ENCODE measurements at places on chromosomes 5 and 9.

- DNase-seq: no peak
Observed at GRCh38 chr5:54828151-54828550, 157.2 kb downstream of the ESM1 start.

DNA sequence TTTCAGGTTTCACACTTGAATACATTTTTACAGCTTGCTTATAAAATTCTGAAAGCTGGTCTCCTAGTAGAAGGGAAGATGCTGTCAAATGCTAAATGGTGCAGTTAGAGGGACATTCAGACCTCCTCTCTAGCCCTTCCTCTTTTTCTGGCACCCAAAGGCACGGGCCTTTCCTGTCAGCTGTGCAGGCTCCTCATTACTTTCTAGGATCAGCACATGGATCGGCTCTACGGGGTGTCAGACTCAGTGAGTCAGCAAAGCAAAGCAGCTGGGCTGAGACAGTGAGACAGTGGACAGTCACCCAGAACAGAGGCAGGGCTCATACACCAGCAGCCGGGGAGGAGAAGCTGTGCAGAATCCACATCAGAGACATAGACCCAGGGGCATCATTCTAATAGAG, 80.0 kb upstream of the TNC start:
- DNase-seq: peak; percentile 43

DNA sequence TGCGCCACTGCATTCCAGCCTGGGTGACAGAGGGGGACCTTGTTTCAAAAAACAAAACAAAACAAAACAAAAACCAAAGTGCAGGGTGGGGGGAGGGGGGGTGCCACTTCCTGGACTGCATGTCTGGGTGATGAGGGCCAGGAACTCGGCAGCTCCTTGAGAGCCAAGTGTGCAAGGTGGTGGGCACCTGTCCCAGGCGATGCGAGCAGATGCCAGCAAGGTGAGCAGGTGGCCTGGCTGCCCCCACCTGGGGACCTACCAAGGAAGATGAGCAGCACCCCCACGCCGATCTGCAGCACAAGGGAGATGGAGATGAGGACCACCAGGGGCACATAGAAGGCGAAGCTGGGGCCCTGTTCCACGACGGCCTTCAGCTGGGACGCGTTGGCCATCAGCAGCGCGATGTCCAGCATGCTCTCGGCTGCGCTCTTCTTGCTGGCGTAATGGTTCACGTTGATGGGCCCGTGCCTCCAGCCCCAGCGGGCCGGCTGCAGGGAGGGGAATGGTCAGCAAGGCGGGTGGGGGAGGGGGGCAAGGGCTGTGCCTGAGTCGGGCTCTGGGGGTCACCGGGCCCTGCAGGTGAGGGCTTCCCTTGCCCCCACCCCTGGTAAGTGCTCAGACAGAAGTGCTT, 7.8 kb downstream of the NINJ1 start:
- no peak for DNase-seq

- no peak for DNase-seq
Observed at GRCh38 chr5:179295778-179296149, 49.5 kb downstream of the ADAMTS2 start.

GRCh38 chr9:70220216-70220615, 38.6 kb upstream of the SMC5 start:
- no peak for DNase-seq

- DNase-seq: peak; percentile 8
Observed at GRCh38 chr5:113806904-113807303, 293.4 kb downstream of the YTHDC2 start.

GRCh38 chr5:22473886-22474285, 379.3 kb downstream of the CDH12 start:
- peak; percentile 64 for DNase-seq

- DNase-seq: peak; percentile 27
Observed at GRCh38 chr9:35811381-35812024, 559 bp downstream of the SPAG8 start.

DNA sequence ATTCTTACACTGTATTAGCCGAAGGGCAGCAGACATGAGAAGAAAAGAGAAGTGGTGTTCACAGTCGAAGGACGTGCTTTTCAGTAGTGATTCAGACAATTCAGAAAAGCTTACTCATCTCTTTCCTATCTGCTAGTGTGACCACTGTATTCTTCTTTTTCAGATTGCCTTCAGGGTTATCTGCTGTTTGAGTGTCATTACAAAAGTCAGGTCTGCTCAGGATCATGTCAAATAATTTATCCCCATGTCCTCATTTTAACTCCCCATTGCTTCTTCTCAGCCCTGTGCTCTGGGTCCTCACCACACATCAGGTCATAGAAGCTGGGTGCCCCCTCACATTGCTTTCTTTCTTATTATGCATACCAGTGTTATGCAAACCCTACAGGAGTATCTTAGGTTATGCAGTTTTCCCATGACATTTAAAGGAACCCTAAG, 394.0 kb downstream of the CETN3 start:
- peak; percentile 16 for DNase-seq

GRCh38 chr5:72847439-72847838, 31.0 kb downstream of the TNPO1 start:
- DNase-seq: no peak

- DNase-seq: no peak
Observed at GRCh38 chr9:73157811-73158210, 6.1 kb downstream of the ANXA1 start.

DNA sequence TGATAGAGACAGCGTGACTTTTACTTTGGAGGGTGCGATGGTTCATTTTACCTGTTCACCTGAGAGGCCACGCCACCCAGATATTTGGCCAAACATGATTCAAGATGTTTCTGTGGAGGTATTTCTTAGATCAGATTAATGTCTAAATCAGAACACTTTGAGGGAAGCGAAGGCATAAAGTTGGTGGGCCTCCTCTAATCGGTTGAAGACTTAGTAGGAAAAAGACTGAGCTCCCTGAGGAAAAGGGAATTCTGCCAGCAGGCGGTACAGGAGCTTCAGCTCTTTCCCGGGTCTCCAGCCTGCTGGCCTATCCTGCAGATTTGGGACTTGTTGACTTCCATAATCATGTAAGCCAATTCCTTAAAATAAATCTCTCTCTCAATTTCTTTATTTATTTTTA, 7.0 kb upstream of the LAMC3 start:
- DNase-seq: no peak

GRCh38 chr9:84822589-84823233, 153.2 kb downstream of the NTRK2 start:
- DNase-seq: no peak

DNA sequence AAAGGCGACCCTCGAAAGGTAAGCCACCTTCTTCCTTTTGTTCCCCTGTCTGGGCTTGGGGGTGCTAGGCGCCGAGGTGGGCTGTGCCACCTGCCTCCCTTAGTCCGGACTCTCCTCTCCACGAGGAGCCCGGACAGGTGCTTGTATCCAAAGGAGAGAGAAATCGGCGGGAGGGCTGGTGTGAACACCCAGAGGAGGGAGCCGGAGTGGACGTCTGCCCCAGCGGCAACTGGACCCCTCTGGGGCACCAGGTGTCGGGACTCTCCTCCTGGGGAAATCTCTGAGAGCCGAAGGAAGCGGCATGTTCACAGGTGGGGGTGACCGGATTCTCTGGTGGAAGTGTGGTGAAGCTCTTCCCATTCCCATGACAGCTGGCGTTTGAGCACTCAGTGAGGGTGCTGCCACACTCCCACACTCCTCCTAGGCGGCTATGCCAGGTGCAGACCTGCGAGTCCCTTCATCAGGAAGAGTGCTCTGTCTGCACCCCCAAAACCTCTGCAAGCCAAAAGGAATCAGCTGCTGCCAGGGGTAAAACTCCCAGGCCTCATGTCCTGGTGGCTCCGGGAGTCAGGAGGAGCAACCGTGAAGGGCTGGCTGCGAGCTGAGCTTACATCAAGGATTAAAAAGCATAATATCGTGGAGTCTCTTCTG, 921 bp downstream of the KCNIP1 start:
- DNase-seq: no peak
